Fibroblast of the conjunctiva (primary cell): ENCODE measurements at places on chromosomes 7 and 10.

DNA sequence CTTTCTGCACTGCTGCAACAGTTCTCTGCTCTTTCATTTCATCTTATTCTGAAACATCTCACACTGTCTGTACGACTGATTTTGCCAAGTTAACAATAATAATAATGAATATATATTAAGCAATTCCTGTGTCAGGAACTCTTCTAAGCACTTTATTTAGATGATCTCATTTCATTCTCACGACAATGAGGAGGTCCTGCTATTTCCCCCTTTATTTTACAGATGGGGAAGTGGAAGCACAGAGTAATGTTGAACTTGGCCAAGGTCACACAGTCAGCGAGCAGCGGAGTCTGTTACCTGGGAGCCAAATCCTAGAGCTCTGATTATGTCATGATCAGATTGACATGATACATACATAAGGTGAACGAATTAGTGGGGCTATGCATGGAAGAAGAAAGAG, 5.8 kb downstream of the MRC1 start:
- no peak for DNase-seq

- DNase-seq = no peak
Observed at GRCh38 chr10:44862006-44862751, 49.0 kb upstream of the TMEM72 start.

- no peak for DNase-seq
Observed at GRCh38 chr7:128112781-128113221, 81.6 kb upstream of the LRRC4 start.

DNA sequence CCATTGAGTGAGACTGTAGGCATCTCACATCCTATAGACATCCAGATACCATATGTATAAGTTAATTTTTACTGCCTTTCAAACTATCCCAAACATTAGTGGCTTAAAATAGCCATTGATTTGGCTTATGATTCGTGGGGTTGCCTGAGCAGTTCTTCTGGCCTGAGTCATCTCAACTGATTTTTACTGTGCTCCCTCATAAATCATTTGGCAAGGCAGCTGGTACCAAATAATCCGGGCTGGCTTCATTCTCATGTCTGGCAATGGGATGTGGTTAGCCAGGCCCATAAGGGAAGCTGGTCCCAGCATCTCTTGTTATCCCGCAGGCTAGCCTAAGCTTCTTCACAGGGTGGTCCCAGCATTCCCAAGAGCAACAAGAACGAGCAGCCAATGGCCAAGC, 6.7 kb upstream of the LRGUK start:
- no peak for DNase-seq

DNA sequence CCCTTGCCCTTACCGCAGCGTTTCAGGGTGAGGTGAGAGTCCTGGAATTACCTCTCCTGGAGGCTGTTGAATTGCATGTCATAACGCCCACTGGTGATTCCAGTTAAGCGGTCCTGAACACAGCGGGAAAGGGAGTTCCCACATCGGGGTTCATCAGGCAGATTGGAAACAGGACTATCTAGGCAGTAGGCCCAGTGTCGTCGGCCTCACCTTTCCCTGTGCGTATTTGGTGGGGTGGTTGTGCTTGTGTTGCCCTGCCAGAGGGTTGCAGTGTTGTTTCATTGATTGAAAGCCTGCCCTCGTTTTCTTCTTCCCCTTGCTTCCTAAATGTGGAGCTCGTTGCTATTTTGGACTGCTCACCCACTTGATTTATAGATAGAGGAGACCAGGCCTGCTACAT, 10.6 kb upstream of the SUN1 start:
- no peak for DNase-seq

DNA sequence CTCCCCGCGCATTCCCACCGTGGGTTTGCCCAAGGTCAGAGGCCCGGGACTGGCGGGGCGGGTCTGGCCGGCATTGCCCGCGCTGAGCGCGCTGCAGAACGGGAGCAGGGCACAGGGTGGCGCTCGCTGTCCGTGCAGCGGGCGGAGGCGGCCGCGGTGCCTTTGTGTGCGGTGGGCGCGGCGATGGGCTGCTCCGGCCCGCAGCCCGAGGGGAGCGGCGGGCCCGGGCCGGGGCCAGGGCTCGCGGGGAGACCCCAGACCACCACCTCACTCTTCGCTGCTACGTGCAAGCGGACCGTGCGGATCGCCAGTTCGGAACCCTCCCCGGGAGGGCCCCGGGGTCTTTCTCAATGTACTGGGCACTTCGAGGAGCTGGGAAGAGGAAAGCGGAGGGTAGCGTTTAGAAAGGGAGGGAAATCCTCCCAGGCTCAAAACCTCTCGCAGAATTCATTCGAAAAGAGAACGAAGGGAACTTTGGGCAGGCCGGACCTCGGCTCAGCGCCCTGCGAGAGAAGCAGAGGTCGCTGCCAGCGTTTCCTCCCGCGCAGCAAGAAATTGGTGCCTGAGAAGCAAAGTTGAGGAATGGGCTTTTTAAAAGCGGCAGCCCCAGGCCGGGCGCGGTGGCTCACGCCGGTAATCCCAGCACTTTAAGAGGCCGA, 8.5 kb downstream of the SP8 start:
- no peak for DNase-seq

- DNase-seq = no peak
Observed at GRCh38 chr7:4753598-4754432, 21.6 kb upstream of the AP5Z1 start.

DNA sequence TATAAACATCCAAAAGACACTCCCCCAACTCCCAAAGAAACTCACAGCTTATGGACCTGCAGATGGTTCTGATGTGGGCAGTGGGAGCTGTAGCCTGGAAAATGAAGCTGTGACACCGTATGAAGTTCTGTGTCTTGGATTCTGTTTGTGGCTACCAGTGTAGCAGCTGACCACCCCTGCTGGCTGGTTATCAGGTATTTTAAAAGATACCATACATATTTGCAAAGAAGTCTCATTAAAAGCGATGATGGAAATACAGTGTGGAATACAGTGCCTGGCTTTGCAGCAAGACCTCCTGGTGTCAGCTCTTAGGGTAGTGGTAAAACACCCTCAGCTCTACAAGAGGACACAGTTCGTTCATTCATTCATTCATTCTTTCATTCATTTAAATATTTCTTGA, 194.3 kb upstream of the PRKCQ start:
- DNase-seq = no peak
